ENCODE measurements at places on chromosomes 2 and 18.
A peak's percentile ranks its signal among the peaks of the same experiment; 100 is the strongest.

- no peak for DNase-seq
These were observed 18.5 kb upstream of the BCL2L11 start for GRCh38 chr2:111102216-111102615.

GRCh38 chr2:55370208-55370607, 49.4 kb downstream of the CCDC88A start:
- no peak for DNase-seq

DNA sequence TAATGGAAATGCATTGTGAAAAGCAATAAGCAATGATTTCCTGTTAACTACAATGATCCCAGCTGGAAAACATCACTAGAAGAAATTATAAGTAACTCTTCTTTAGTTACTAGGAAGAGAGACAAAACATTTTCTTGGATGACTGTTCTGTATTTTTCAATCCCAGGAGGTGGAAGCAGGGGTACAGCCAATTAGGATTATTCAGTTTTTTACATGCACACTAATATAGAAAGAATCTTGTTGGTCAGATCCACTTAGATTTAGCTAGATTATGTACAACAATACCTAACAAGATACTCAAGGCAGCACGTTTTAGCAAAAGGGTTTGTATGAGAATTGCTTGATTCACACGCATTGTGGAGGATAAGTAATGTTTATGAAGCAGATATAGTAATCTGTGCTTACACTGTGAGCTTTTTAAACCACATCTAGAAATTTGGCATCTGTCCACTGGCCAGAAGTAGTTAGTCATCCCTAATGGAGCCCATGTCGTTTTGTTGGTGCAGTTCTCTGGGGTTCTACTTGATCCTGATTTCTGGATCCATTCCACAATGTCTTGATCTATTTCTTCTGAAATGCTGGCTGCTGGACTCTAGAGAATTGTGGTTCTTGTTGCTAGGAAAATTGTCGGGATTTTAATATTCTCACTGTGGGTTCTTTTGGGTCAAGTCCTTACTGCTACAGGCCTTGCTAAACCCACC, 199.7 kb downstream of the ADCYAP1 start:
- DNase-seq = no peak

DNA sequence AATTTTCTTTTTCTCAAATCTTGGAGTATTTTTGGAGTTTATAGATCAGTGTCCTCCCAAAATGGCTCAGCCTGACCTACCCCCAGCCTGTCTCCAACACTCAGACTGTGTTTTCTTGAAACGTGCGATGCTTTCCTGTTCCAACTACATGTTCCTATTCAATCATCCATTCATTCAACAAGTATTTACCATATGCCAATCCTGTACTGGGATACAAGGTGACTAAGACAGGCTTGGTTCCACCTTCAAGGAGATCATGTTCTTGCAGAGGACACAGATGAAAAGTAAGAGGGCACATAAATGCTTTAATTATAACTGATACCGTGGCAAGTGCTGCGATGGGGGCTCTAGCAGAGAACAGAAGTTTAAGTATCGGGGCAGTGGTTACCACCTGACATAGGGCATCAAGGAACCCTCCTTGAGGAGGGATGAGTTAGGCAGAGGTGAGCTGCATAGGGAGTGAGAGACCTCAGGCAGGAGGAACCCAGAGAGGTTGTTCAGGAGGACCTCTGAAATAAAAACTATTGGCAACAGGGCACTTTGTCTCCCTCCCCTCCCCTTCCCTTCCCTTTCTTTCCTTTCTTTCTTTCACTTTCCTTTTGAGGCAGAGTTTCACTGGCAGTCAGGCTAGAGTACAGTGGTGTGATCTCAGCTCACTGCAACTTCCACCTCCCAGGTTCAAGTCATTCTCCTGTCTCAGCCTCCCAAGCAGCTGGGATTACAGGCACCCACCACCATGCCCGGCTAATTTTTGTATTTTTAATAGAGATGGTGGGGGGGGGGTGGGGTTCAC, 469.0 kb downstream of the EPHA4 start:
- DNase-seq = no peak

- DNase-seq = no peak
These were observed 22.2 kb upstream of the TTN start for GRCh38 chr2:178829299-178829960.

DNA sequence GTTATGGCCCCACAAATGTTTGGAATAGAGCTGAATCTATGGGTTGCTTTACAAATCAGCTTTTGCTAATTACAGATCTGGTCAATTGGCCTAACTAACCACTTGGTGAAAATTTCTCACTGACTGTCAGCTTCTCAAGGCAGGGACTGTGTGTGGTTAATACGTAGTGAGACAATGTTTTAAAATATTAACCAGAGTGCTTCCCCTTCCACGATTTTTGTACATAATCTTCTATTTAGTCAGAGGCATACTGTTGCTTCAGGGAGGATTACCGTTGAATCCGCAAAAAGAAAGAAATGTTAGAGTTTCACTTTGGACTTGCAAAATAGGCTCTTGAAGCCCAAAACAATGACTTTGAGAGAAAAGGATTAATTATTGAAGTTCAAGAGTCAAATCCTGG, 14.9 kb upstream of the KCNS3 start:
- no peak for DNase-seq

- peak; percentile 25 for DNase-seq
These were observed 7.0 kb downstream of the ASIC4 start for GRCh38 chr2:219521066-219521880.

- DNase-seq = no peak
These were observed 678.9 kb upstream of the CELF4 start for GRCh38 chr18:38244480-38244879.

DNA sequence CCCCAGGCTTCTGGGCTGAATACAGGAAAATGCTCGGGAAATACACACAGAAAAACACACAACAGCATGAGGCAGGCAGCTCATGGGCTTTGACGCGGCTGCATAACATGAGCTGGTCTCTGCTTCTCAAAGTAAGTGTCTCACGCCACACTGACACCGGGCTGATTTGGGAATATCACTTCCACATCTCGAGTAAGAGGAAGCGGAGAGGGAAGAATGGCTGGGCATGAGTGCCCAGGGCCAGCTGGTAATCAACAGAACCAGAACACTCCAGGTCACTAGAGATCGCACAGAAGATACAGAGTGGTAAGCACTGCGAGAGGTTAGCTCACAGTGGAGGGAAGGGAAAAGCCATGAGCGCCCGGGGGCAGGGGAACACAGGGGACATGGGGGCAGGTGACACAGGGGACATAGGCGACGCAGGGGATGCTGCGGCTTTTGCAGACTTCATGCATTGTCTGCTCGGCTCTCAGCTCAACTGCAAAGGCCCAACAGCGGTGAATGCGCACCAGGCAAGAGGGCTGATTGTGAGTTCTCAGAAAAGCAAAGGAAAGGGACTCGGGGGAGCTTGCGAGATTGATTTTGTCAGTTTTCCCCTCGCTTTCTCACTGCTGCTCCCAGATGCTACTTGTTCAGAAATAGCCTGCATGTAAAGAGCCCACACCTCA, 141.4 kb downstream of the MBP start:
- DNase-seq = no peak

DNA sequence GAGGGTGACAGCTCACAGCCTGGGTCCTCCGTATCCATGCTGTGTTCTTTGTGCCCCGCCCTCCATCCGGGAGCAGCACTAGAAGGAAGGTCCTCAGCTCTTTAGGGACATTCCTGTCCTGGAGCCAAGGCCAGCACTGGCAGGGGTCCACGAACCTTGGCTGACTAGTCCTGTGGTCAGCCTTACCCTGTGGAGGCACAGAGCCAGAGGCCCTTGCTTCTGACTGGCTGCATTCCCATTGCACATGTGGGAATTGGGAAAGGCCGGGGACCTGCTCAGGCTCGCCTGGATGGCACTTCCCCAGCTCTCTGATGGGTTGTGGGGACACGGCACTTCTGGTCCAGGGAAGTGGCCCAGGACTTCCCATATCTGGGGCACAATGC, 24.9 kb upstream of the RHOB start:
- no peak for DNase-seq

GRCh38 chr2:120251880-120252224, 800 bp upstream of the RALB start:
- DNase-seq = no peak

GRCh38 chr2:85409845-85410583, at the start of gene CAPG:
Gene CAPG, minus strand, starts transcription at chr2:85410366. Its CDS starts 8,221 bp downstream, at chr2:85402145.
- DNase-seq = no peak

DNA sequence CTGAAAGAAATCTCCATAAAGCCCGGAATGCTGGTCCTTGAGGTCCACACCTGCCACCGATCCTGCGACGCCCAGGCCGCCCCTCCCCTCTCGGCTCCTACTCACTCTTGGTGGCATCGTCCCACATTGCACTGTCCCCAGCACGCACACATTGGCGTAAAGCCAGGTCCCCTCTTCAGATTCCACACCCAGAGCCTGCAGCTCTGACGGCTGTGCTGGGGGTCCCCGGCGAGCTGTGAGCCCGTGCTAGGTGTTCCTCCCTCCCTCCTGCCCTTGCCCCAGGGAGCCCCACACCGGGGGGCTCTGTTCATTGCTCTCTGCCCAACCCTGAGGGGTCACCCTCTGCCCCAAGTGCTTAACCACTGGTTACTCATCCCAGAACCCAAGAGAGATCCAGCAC, 8.5 kb downstream of the TPO start:
- DNase-seq = no peak

- no peak for DNase-seq
These were observed 36.9 kb downstream of the KIF1A start for GRCh38 chr2:240782886-240783818.

DNA sequence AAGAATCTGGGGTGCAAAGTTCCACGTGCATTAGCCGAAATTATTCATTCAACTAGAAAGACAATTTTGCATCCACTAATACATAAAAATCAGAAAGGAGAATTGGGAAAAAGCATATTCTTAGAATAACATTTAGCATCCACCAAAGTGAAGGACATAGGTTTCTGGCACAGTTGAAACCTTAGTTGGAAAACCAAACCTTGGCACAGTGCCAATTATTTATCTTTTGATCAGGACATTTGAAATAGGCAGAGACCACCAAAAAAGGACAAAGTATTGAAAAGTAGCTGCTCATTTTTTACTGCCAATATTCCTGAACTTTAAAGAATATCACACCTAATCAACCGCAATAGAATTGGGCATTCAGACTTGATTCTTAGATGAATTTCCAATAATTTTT, 25.5 kb upstream of the NFU1 start:
- no peak for DNase-seq

DNA sequence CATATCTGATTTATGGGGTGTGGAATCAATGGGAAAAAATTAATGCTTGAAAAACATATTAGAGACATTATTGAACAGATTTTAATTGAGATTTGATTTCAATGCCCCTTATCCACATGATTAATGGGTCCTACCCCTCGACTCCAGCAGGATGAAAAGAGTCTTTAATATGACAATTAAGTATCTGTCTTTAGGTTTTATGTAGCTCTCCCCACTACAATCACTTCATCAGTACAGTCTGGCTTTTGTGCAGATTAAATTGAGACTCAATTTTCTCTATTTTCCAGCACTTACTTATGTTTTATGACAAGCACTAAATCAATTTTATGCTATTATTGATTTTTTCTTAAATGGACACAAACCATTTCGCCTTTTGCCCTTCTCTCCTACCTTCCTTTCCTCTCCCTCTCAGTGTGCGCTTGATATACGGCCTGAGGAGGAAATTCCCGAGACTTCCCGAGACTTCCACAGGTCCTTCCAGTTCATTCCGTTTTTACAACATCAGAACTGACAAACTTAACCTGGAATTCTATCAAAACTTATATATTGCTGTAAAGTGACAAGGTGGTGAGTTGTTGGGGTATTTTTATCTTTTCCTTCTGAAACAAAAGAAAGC, 555.1 kb upstream of the SALL3 start:
- DNase-seq = no peak

- DNase-seq = no peak
These were observed 22.7 kb upstream of the KCNE4 start for GRCh38 chr2:223029287-223029686.

- DNase-seq = peak; percentile 63
These were observed 298.8 kb downstream of the ZNF407 start for GRCh38 chr18:74896390-74896991.

GRCh38 chr2:198880986-198881385, 576.8 kb downstream of the SATB2 start:
- no peak for DNase-seq

Data from NCI-H1092 (cell line).